ENCODE measurements at places on chromosomes 7 and 10.

- DNase-seq: no peak
Observed at GRCh38 chr7:50477640-50478039, 27.5 kb upstream of the FIGNL1 start.

- DNase-seq: no peak
Observed at GRCh38 chr10:42876476-42876875, 93.9 kb downstream of the BMS1 start.

DNA sequence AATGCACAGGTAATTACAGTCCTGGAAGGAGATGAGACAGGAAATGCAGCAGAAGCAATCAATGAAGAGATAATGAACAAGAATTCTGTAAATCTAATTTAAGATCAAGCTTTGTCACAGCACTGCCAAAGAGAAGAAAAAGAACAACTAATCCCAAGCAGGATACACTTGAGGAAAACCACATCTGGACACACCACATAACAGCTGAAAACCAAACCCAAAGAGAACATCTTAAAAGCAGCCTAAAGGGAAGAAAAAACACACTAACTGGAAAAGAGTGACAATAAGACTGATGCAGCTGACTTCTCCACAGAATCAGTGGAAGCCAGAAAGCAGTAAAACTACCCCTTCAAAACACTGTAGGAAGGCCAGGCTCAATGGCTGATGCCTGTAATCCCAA lies 10.2 kb downstream of the CYTH3 start:
- no peak for DNase-seq

DNA sequence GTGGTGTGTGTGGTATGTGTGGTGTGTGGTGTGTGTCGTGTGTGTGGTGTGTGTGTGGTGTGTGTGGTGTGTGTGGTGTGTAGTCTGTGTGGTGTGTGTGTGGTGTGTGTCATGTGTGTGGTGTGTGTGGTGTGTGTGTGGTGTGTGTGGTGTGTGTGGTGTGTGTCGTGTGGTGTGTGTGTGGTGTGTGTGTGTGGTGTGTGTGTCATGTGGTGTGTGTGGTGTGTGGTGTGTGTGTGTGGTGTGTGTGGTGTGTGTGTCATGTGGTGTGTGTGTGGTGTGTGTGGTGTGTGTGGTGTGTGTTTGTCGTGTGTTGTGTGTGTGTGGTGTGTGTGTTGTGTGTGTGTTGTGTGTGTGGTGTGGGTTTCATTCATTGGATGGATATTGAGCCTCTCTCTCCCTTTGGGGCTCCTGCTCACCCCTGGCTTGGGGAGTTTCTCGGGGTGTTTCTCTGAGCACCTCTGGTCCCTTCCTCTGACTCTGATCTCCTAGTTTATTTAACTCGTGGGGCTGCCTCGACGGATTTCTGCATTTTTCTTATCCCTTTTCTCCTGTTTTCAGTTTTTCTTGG lies 145.8 kb downstream of the DNAJB6 start:
- no peak for DNase-seq

GRCh38 chr10:133126431-133127290 lies 33.4 kb upstream of the KNDC1 start:
- DNase-seq: no peak

DNA sequence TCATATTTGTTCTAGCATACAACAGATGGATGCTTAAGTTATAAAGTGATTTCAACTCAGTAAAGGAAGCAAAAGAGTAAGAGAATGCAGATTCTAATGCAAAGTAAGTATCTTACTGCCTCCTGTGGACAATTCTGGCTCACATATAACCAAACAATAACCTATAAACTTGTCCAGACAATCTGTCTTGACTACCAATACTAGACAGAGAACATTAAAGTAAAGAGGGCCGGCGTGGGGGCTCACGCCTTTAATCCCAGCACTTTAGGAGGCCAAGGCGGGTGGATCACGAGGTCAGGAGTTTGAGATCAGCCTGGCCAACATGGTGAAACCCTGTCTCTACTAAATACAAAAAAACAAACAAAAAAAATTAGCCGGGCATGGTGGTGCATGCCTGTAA lies 329.3 kb downstream of the CACNA2D1 start:
- DNase-seq: no peak

- peak; percentile 7 for DNase-seq
Observed at GRCh38 chr10:91797048-91797690, 1.1 kb upstream of the TNKS2 start.

GRCh38 chr10:79440281-79440680 lies 5.1 kb downstream of the ZCCHC24 start:
- no peak for DNase-seq

GRCh38 chr10:34206078-34206934 lies 608.8 kb downstream of the PARD3 start:
- no peak for DNase-seq
